NCI-H2081 treated with DMSO at 0.1 percent for 48 hours (cell line): ENCODE measurements at places on chromosomes 4 and X.

DNA sequence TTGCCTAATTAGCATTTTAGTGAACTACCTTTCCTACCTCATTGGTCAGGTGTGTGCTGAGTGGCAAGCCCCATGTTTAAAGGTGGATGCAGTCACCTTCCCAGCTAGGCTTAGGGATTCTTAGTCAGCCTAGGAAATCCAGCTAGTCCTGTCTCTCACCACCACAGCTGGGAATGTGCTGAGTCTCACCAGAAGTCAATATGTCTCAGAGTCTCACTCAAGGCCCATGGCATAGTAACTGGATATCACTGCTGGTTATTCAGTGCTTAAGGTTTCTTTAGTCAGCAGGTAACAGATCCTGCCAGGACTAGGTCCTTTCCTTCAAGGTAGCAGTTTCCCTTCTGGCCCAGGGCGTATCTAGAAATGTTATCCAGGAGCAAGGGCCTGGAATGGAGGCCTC lies 136.5 kb downstream of the COX18 start:
- DNase-seq: no peak

GRCh38 chr4:10096201-10096977 lies 20.2 kb downstream of the WDR1 start:
- DNase-seq: no peak

- no peak for DNase-seq
These were observed 96.7 kb downstream of the ITM2A start for GRCh38 chrX:79270401-79270800.

- no peak for DNase-seq
These were observed 60.8 kb downstream of the MTMR8 start for GRCh38 chrX:64334467-64334866.

GRCh38 chr4:86960557-86960961 lies 25.7 kb downstream of the AFF1 start:
- no peak for DNase-seq

DNA sequence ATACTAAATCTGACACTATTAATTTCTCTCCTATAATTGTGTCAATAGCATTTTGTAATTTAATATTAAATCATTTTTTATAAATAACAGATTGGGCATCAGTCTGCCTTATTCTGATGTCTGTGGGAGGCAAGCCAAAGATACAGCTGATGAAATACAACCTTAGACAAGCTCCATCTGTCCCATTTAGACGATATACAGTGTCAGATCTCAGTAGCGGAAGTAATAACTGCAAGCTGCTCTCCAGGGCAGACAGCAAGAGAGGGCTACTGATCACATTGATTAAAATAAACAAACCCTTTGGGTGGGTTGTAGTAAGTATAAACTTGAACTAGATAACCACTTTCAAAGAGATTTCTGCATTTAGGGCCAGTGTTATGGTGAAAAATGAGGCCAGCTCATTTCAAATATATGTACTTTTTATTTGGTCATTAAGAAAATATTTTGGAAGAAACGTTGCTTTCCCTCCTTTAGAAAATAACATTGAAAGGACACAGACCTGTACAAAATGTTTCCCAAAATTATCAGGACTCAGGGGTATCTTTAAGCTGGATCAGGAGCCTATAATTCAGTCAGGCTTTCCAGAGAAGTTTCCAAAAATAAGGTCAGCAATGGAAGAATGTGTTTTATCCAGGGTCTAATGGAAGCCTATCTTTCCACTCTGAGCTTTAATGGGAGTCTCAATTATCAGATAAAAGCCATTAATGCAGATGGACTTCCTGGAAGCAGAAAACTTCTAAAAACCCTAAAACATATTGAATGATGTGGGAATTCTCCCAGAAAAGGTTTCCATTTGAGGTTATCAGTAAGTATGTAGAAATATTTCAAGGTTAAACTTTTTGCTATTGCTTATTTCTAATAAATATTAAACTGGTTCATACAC lies 1028.8 kb upstream of the IGFBP7 start:
- DNase-seq: no peak

GRCh38 chrX:132023896-132024386 lies 839 bp downstream of the STK26 start:
- no peak for DNase-seq

DNA sequence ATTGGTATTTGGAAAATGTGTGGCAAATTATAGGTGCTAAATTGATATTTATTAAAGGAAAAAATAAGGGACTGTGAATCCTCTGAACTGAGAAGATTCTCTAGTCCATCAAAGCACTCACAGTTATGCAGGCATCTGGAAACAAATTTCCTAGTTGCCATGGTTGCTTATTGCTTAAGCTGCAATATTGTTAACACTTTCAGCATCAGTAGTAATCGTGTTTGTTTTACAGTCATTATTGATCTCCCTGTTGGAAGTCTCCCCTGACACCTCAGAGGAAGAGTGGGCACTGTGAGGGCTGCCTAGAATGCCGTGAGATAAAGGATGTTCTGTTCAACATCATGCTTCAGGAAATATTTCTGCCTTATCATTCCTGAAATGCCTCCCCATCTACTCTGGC lies 2004.3 kb upstream of the ADGRL3 start:
- no peak for DNase-seq
